ENCODE measurements at places on chromosomes 4 and X. TPM values are rescaled to one million over a fixed set of nuclear protein-coding genes. Genes with fewer than 3 reads are reported as not detected.
A peak's percentile ranks its signal among the peaks of the same experiment; 100 is the strongest.

The EDA2R gene
- 6.5 TPM for total RNA-seq

The CBLL2 gene
- total RNA-seq: not detected

The NLGN3 gene
- 0.20 TPM for total RNA-seq

The GC gene
- total RNA-seq: not detected

The TRIM75 gene
- total RNA-seq: not detected

The ZNF185 gene
- total RNA-seq: 6.0 TPM

The DCAF12L2 gene
- not detected for total RNA-seq

The PRSS48 gene
- total RNA-seq: not detected

GRCh38 chrX:38172596-38172995, 48.1 kb downstream of the SRPX start:
- DNase-seq: no peak

DNA sequence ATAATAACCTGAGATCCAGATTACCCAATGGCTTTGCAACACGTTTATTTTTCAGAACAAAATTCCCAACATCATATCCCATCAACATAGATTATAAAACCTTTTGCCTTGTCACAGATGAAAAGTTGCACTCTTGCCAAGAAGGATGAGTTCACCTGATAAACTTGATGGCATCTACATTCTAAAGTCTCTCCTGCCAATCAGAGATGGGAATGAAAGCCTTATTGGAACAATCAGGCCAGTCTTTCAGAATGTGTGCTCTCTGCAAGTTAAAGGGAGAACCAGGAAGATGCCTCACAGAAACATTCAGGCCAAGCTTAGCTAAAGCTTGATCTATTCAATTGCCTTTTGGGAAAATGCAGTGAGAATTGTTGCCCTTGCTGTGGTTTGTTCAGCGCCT, 1.3 kb downstream of the LPAR4 start:
- no peak for DNase-seq

GRCh38 chrX:13939741-13940597, 89.7 kb downstream of the GEMIN8 start:
- no peak for DNase-seq

DNA sequence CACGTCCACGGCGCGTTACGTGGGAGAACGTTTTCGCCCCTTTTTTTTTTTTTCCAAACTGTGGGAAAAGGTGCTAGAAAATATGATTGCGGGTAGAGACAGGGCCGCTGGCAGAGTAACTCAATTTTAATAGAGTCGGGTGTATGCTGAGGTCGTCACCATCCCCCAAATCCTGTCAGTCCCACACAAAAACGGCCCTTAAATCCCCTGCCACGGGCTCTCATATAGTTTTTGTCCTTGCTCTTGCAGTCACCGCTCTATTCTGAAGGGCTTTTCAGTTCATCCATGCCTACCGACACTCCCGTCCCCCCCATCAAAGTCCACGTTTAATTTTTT, 796 bp upstream of the MED14 start:
- no peak for DNase-seq

DNA sequence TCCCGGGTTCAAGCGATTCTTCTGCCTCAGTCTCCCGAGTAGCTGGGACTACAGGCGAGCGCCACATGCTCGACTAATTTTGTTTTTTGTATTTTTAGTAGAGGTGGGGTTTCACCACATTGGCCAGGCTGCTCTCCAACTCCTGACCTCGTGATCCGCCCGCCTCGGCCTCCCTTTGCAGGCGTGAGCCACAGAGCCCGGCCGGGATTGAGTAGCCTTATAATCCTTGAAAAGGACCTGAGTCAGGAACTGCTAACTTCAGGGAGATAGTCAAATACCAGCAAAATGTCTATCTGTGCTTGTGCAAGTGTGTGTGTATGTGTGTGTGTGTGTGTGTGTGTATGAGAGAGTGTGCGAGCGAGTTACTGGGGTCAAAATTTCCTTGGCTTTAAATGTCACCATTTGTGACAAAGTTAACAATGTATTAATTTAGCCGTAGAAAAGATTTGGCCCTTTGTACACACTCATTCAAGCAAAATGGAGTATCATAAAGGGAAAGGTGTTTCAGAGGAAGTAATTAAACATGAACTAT, 1.8 kb upstream of the KDM6A start:
- peak; percentile 5 for DNase-seq

GRCh38 chrX:53659039-53659438, 27.5 kb downstream of the HUWE1 start:
- no peak for DNase-seq

GRCh38 chr4:185958094-185958747, 110.7 kb upstream of the TLR3 start:
- DNase-seq: no peak

GRCh38 chrX:136745215-136746173, 35.2 kb downstream of the ARHGEF6 start:
- no peak for DNase-seq

DNA sequence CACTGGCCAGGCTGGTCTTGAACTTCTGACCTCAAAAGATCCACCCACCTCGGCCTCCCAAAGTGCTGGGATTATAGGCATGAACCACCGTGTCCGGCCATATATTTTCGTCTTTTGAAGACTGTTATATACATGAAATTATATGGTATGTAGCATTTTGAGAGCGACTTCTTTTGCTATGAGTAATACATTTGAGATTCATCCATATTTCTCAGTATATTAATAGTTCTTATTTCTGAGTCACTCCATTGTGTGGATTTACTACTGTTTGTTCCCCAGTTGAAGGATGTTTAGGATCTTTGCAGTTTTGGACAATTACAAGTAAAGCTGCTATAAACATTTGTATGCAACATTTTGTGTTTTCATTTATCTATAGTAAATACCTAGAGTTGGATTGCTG, 34.9 kb downstream of the GNL3L start:
- DNase-seq: no peak

DNA sequence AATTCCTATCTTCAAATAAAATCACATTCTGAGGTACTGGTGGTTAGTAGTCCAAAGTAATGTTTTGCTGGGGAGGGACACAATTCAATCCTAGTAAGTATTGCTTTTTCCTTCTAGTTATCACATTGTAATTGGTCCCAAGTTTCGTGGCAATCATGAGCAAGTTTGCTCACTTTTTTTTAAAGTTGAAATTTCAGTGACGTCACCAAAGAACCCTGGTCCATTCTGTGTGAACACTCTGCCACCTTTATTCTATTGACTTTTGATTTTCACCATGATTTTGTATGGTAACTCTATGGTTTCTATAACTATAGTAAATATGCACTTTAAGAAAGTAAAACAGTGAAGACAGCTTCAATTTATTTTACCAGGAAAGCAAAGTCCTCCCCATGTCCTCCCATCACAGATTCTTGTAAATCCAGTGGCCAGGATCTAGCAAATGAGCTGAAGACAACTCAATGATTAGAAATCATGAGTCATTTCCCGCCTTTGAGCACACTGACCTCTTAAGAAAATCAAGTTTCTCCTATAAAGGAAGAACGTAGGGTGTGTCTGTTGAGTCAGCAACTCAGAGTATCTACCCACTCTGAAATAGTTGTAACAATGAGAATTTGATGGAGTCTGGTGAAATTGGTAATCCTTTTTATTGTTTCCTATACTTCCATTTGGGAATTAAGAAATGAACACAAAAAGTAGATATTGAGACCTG, 1306.6 kb upstream of the PABPC4L start:
- peak; percentile 63 for DNase-seq

DNA sequence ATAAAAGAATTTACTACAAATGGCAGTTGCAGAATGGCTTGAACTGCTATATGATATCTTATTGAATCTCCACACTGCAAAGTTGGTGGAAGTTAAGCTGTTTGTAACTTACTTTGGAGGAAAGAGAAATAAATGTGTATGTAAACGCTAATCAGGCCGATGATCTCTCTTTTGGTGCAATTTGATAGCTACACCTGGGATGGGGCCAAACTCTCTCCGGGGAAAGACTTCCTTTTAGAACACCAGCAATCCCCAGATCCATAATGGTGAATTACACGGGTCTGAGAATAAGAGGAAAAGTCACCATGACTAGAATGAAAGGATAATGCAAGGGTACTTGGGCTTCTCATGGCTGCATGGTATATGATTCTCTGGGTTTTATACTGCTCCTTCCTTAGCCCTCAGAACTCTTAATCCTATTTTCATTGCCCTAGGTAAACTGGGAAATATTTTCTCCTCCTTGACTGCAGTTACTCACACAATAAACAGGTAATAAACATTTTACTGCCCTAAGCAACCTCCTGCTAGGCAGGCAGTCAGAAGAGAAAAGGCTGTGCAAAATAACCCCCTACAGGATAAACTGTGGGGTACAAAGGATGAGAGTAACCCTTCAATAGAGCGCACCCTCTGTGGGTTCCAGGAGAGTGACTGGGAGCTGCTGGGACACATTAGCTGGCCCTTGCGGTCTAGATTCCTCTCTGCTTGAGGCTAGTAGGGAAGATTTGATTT, 109.3 kb downstream of the MGST2 start:
- DNase-seq: no peak

- peak; percentile 6 for DNase-seq
Observed at GRCh38 chrX:53223955-53224859, 800 bp downstream of the KDM5C start.

GRCh38 chr4:183098019-183098722, 886 bp upstream of the WWC2 start:
- no peak for DNase-seq

- DNase-seq: no peak
Observed at GRCh38 chr4:48546336-48546735, 56.3 kb downstream of the ZAR1 start.

DNA sequence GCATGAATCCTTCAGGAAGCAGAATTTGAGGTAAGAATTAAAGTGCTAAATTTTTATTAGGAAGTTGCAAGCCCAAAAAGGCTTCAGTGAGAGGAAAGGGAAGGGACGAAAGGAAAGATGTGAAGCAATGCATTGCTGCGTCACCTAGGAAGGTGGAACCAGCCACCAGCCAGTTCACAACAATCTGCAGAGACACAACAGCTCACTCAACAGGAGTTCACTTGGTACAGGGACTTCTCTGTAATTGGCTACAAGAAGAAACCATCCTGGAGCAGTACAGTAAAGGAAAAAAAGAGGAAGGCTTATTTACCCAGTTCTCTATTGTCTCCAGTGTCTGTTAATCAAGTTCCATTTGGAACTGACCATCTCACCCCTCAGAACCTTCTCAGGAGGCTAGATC, 157.6 kb downstream of the HNRNPD start:
- DNase-seq: no peak

GRCh38 chr4:16125571-16126445, 42.0 kb upstream of the PROM1 start:
- DNase-seq: no peak

GRCh38 chr4:109994415-109994827, 81.7 kb downstream of the EGF start:
- DNase-seq: no peak

- DNase-seq: no peak
Observed at GRCh38 chrX:127011629-127012028, 192.1 kb downstream of the PRR32 start.

GRCh38 chr4:90105274-90105673, 21.9 kb upstream of the CCSER1 start:
- DNase-seq: no peak

- no peak for DNase-seq
Observed at GRCh38 chrX:9737363-9737762, 28.3 kb downstream of the GPR143 start.

- DNase-seq: no peak
Observed at GRCh38 chr4:73593631-73594241, 26.5 kb downstream of the RASSF6 start.

GRCh38 chr4:163833669-163834068, 339.2 kb downstream of the TMA16 start:
- DNase-seq: no peak

DNA sequence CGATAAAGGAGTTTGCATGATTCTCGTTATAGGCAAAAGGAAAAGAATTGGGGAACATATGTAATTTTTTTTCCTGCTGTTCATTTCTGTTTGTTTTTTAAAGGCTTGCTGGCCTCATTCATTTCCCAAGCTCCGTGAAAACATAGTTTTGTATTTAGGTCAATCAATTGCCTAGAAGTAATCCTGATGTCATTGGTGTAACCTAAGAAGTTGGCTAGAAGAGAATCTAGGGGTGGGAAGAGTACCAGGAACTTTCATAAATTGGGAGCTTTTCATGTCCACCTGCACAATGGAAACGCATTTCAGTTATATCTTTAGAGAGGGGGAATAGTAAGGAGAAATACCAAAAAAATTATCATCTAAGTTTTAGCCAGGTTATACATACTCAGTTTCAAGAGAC, 3.8 kb downstream of the RAPGEF2 start:
- DNase-seq: no peak

- DNase-seq: peak; percentile 33
Observed at GRCh38 chrX:40326186-40326965, 228.6 kb upstream of the BCOR start.

DNA sequence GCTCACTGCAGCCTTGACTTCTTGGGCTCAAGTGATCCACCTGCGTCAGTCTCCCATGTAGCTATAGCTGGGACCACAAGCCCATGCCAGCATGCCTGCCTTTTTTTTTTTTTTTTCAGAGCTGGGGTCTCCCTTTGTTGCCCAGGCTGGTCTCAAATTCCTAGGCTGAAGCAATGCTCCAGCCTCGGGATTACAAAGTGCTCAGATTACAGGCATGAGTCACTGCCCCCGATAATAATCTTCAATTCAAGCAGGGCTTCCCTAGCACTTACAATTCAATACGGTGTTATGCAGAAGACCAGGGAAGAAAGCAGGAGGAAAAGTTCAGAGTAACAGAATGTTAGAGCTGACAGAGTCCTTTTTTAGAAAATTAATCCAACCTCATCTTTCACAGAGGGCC, 26.1 kb downstream of the OTOP1 start:
- DNase-seq: no peak

DNA sequence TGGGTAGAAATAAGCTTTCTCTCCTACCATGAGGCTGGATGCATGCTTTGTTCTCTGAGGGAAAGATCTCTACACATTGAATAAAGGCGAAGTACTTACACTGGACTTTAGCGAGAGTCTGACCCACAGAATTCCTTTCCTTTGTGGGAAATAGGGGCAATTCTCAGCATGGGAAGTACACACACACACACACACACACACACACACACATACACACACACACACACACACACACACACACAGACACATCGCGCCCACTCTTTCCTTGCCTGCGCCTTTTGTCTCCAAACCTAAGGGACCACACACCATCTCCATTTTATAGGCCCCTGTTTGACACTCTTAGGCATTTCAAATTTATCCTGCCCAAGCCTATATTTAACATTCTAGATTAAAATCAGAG, 83.8 kb downstream of the LUZP4 start:
- DNase-seq: no peak

DNA sequence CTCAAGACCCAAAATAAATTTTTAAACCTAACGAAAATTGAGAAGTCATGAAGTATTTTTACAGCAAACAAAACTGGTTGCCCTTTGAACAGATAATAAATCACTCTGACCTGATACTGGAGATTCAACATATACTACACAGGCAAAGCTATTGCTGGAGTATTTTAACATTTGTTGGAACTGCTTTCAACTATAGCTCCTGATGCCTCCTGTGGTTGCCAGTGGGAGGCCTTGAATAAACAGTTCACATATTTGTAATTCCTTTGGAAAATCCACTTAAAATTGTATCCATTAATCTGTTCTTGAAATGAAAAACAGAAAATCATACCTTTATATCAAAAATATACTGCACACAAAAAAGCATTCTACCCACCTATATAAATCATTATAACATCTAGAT, 605.1 kb downstream of the KCTD8 start:
- DNase-seq: peak; percentile 8

Measured in Caki2 (cell line).